ENCODE measurements at places on chromosomes 1 and 21. TPM values are rescaled to one million over a fixed set of nuclear protein-coding genes. Genes with fewer than 3 reads are reported as not detected.

Gene BGLAP
- not detected for polyA plus RNA-seq

DNA sequence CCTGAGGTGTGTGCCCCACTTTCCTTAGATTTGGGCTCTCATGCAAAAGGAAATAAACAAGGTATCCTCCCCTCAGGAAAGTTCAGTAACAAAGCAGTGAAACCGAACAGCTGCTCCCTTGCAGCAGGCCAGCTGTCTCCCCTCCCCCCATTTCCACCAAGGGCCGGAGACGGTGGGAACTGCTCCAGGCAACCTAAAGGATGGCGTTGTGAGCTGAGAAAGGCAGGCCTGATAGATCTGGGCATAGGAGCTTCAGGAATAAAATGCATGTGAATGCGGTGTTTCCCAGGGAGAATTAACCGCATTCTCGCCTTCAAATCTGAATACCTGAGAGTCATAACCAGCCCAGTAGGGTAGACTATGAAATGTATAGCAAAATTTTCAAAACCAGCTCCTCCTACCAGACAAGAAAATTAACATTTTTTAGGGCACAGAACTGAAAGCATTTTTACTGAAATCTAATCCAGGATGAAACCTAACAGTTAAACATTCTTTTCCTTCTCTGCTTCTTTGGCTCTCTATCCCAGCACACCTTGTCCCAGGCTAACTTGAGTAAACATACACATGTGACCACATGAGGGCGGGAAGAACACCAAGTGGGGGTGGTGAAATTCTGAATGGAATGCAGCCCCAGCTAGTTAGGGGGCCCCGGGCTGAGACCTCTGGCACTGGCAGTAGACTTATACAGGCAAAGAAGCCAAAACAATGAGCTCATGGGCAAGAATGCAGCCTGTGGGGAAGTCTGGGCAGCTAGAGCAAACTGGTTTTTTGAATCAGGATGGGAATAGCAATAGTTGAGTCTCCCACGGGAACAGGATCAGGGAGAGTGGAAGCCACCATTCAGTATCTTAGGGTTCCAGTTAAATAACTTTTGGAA, 11.5 kb downstream of the MCL1 start:
- H3K27ac ChIP-seq = peak overlapping the region; percentile 66
- H3K4me1 ChIP-seq = peaks cover 100% of the 10 kb centered on the region
- H3K4me3 ChIP-seq = peak overlapping the region; percentile 22
- no peak for DNase-seq

DNA sequence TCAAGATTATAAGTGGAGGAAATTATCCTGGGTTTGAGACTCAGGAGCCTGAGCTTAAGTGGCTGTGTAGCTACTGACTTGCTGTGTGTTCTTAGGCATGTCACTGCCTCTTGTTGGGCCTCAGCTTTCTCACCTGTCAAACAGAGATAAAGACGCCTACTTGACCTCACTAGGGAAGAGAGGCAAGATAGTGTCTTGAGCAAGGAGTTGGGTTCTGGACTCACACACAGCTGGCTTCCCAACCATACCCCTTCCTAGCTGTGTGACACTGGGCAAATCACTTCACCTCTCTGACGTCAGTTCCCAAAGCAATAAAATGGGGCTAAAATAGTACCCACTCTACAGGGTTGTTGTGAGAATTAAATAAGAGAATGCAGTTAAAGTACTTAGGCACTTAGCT, 11.6 kb upstream of the EPB41 start:
- no peak overlapping the region for H3K4me3 ChIP-seq
- H3K27ac ChIP-seq = no peak overlapping the region
- no peak for DNase-seq

DNA sequence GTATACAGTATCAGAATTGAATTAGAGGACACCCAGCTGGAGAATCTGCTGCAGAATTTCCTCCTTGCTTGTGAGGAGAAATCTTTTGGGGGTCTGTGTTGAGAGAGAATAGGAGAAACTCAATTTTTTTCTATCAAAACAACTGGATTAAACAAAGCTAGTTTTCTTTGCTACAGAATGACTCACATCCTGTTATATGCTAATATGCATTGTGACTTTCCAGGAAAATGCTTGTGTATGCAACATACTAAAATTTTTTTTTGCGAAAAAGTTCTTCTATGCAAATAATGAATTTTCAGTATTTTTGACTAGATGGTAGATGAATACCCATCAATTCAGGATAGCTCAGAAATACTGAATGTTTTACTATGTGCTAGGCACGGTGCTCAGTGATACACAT, 2.2 kb downstream of the VAMP4 start:
- peak overlapping the region; percentile 93 for H3K4me3 ChIP-seq
- H3K36me3 ChIP-seq = peaks cover 33% of the 10 kb centered on the region
- H3K4me1 ChIP-seq = peaks cover 52% of the 10 kb centered on the region
- peak; percentile 21 for DNase-seq
- no peaks in the 10 kb centered on the region for H3K27me3 ChIP-seq

DNA sequence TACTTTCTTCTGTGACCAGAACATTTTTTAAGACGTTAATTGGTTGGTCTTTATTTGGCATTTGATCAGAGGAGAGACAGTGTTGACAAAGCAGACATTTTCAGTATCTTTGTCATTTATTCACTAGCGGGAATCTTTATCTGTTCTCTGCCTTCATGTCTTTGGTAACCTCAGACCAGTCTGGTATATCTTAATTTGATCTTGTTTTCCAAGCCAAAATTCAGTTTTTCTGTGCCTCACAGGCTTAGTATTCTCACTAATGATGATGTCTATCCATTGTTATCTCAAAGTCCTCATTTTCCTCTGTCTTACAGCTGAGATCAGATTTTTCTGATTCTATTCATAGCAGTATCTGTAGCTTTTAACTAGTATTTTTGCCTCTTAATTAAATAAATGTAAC, 158.7 kb downstream of the GPR52 start:
- H3K27me3 ChIP-seq = no peaks in the 10 kb centered on the region
- H3K4me3 ChIP-seq = no peak overlapping the region
- no peak overlapping the region for H3K27ac ChIP-seq

DNA sequence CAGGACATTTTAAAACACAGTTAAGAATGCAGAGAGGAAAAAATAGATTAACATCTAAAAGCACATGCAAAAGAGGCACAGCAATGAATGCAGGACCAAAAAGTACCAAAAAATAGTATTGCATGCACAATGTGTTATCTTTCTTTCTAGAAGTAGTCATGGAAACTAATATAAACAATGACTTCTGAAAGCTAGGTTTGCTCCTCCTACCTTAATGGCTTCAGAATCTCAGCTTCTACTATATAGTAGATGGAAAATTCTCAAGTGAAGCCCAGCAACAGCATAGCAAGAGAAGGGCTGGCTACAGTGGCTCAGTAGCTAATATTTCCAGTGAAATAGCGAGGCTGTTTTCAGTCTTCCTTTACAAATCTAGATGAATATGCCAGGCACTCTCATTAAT, 125.1 kb downstream of the CRB1 start:
- no peak overlapping the region for H3K27ac ChIP-seq
- no peaks in the 10 kb centered on the region for H3K4me1 ChIP-seq
- DNase-seq = no peak
- H3K4me3 ChIP-seq = no peak overlapping the region
- no peaks in the 10 kb centered on the region for H3K36me3 ChIP-seq

Gene RCAN1
- polyA plus RNA-seq = 17.5 TPM

- no peaks in the 10 kb centered on the region for H3K27me3 ChIP-seq
- H3K36me3 ChIP-seq = peaks cover 24% of the 10 kb centered on the region
- H3K4me3 ChIP-seq = peak overlapping the region; percentile 89
- H3K27ac ChIP-seq = peak overlapping the region; percentile 82
- peak; percentile 20 for DNase-seq
Measured at GRCh38 chr1:39900662-39901463, 854 bp downstream of the MYCL start.

DNA sequence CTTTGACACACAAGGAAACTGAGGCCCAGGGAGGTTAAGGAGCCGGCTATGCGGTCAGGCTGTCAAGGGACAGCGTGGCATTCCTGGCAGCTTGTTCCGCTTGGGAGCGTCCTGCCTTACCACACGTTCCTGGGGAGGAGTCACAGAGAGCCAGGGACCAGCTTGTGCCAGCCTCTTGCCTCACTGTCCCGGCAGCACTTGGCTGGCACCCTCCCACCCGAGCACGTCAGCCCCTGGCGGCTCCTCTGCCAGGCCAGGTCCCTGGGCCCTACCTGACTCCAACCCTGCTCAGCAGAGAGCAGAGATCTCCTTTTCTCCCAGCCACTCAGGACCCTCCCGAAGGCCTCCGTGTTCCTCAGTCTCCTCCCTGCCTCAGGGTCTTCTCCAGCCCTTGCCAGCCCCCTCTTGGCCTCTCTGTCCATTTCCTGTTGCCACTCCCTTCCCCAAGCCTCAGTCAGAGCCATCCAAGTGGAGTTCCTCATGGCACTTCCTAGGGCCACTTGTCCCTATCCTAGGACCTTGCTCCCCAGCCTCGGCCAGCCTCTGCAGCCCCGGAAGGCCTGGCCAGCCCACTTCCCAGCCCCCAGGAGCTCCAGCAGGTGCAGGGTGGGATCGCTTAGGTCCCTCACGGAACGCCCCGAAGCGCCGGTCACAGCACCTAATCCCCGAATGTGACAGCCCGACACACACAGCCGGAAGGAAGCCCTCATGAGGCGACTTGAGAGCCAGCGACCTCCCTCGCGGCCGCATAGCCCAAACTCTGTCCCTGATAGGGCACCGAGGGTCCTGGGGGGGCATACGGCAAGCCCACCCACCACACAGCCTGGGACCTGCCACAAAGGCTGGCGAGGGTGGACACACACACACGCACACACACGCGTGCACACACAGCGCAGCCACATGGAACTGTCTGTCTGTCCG, 130.3 kb downstream of the CASZ1 start:
- no peak overlapping the region for H3K4me3 ChIP-seq
- no peaks in the 10 kb centered on the region for H3K27me3 ChIP-seq
- no peaks in the 10 kb centered on the region for H3K36me3 ChIP-seq
- no peaks in the 10 kb centered on the region for H3K4me1 ChIP-seq

DNA sequence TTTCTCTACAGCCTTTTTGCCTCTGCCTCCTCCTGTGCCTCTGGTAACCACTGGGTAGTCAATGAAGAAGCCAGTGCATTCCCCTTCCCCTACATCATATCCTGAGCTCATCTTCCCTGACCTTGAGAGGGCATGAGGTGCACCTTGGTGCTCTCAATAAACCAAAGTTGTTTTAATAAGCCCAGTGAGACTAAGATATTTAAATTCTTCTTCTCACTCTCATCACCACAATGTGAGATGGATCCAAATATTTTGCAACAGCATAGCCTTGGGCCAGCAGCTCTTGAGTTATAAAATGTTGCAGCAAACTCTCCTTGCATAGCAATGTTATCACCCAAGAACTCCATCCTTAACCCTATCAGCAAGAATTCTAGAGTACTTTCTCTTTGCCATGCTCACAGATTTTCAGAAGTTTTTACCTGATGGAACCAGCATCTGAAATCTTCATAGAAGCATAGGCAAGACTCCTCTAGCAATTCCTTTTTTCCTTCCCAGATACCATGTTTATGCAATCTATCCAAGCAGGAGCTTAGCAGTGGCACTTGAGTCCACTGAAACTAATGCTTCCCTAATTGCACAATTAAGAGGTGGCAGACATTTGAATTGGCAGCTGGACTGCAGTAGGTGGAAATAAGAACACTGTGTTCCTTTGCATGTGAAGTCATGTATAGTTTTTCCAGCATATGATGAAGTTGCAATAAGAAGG, 36.8 kb downstream of the CDC7 start:
- no peaks in the 10 kb centered on the region for H3K27me3 ChIP-seq
- no peaks in the 10 kb centered on the region for H3K4me1 ChIP-seq
- H3K36me3 ChIP-seq = no peaks in the 10 kb centered on the region
- no peak for DNase-seq
- no peak overlapping the region for H3K27ac ChIP-seq

Gene TRNAU1AP
- 28.4 TPM for polyA plus RNA-seq

GRCh38 chr1:32219022-32219421, 3.1 kb downstream of the TMEM234 start:
- peaks cover 37% of the 10 kb centered on the region for H3K4me1 ChIP-seq
- H3K4me3 ChIP-seq = no peak overlapping the region
- no peak for DNase-seq
- peaks cover 10% of the 10 kb centered on the region for H3K36me3 ChIP-seq
- no peak overlapping the region for H3K27ac ChIP-seq

- no peak overlapping the region for H3K27ac ChIP-seq
- no peaks in the 10 kb centered on the region for H3K36me3 ChIP-seq
- H3K4me1 ChIP-seq = no peaks in the 10 kb centered on the region
- no peak for DNase-seq
- no peak overlapping the region for H3K4me3 ChIP-seq
Measured at GRCh38 chr1:229949500-229949899, 117.5 kb upstream of the GALNT2 start.

Gene DCLRE1B
- polyA plus RNA-seq = 5.7 TPM

- no peak overlapping the region for H3K27ac ChIP-seq
- DNase-seq = no peak
- peaks cover 60% of the 10 kb centered on the region for H3K36me3 ChIP-seq
- H3K27me3 ChIP-seq = no peaks in the 10 kb centered on the region
- no peak overlapping the region for H3K4me3 ChIP-seq
Measured at GRCh38 chr1:8398086-8398485, 80.2 kb downstream of the SLC45A1 start.

GRCh38 chr1:100794748-100795645, 75.5 kb downstream of the VCAM1 start:
- no peaks in the 10 kb centered on the region for H3K36me3 ChIP-seq
- no peak overlapping the region for H3K4me3 ChIP-seq
- no peaks in the 10 kb centered on the region for H3K4me1 ChIP-seq
- no peak overlapping the region for H3K27ac ChIP-seq

Gene LIN28A
- not detected for polyA plus RNA-seq

GRCh38 chr1:185811073-185811709, 77.0 kb downstream of the HMCN1 start:
- H3K4me1 ChIP-seq = no peaks in the 10 kb centered on the region
- no peak overlapping the region for H3K4me3 ChIP-seq
- H3K36me3 ChIP-seq = no peaks in the 10 kb centered on the region
- no peaks in the 10 kb centered on the region for H3K27me3 ChIP-seq

Gene VHLL
- polyA plus RNA-seq = not detected

Gene NBPF4
- polyA plus RNA-seq = not detected

DNA sequence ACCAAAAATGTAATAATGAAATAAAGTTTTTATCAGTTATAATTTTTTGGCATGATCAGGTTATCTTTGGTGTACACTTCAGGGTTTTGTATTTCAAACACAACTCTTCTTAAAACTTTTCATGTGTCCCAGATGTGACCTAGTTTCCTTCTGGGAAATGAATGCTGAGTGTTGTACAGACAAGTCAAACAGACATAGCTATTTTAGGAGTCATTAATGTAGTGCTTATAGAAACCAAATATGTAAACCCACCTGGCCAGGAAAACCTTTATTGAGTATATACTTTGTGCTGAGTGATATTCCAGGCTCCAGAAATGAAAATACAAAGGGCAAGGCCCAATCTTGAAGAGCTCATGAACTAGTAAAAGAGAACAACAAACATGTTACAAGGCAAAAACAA, 25.9 kb upstream of the HOOK1 start:
- no peak for DNase-seq
- H3K27me3 ChIP-seq = no peaks in the 10 kb centered on the region
- H3K27ac ChIP-seq = no peak overlapping the region
- H3K36me3 ChIP-seq = no peaks in the 10 kb centered on the region
- H3K4me1 ChIP-seq = no peaks in the 10 kb centered on the region

GRCh38 chr1:25195835-25196234, 36.5 kb downstream of the SYF2 start:
- no peak for DNase-seq
- no peak overlapping the region for H3K27ac ChIP-seq
- no peaks in the 10 kb centered on the region for H3K36me3 ChIP-seq
- H3K27me3 ChIP-seq = no peaks in the 10 kb centered on the region
- no peaks in the 10 kb centered on the region for H3K4me1 ChIP-seq
- no peak overlapping the region for H3K4me3 ChIP-seq

GRCh38 chr1:241934201-241934848, 23.2 kb upstream of the BECN2 start:
- no peak overlapping the region for H3K4me3 ChIP-seq
- no peak overlapping the region for H3K27ac ChIP-seq
- no peaks in the 10 kb centered on the region for H3K27me3 ChIP-seq
- H3K4me1 ChIP-seq = no peaks in the 10 kb centered on the region
- no peak for DNase-seq
- no peaks in the 10 kb centered on the region for H3K36me3 ChIP-seq

Gene PCSK9
- polyA plus RNA-seq = not detected

Gene MSH4
- polyA plus RNA-seq = not detected

Data from CD14-positive monocyte (primary cell).